ENCODE measurements at places on chromosomes 6 and 20. TPM values are rescaled to one million over a fixed set of nuclear protein-coding genes. Genes with fewer than 3 reads are reported as not detected.

DNA sequence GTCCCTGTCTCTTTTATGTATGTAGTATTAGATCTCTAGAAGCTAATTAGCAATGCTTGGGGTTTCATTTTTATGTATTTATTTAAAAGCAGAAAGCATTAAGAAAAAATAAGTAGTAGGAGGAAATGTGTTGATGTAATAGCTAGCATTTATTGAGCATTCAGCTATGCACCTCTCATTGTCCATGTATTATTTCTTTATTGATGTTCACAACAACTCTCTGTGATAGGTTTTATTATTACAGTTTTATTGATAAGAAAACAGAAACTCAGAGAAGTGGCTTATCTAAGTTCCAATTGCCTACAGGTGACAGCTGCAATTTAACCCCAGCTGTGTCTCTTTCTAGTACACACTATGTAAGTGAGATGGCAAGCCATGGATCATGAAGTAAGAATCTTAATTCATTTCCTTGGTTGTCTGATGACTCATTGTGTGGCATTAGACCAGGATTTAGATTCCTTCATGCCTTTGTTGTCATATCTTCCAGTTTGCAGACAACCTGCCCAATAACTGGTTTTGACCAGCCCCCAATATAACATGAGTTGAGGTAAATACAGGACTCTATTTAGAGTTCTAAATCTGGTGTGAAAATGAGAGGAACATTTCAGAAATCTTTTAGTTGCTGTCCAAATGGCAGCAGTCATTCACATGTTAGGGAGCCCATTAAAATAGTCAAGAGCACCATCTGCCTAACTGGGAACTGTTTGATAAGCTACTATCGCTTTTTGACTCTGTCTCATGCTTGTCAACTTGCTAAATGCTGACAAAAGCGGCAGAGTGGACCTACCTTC lies 170.8 kb upstream of the PHACTR1 start:
- peak; percentile 87 for DNase-seq

- DNase-seq, result peak; percentile 75
Measured at GRCh38 chr6:13453771-13454251, 33.6 kb downstream of the GFOD1 start.

DNA sequence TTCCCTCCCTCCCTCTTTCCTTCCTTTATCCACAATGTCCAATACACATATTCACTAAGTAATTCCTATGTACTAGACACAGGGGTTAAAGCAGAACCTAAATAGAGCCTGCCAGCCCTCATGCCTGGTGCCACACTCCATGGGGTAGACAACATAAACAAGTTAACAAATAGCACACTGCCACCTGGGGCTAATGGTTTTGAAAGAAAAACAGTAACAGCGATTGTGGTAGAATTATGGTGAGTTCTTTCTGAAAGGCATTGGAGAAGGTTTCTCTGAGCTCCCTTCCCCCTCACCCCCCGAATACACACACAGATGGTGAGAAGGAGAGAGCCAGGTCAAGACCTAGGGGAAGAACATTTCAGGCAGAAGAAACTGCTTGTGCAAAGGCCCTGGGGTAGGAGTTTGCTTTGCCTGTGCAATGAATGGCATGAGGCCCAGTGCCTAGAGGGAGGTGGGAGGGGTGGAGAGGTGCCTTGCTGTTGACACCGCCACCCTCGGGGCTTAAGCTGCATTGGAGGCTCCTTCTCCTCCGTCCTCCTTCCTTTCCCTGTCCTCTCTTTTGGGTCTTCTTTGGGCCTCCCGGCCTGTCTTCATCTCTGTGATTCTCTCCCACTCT lies 502.4 kb upstream of the SULF2 start:
- DNase-seq, result no peak

- DNase-seq, result no peak
Measured at GRCh38 chr6:159490298-159490937, 202.6 kb downstream of the SOD2 start.

C6orf118 gene
- total RNA-seq, result not detected

- DNase-seq, result no peak
Measured at GRCh38 chr6:63774961-63775360, 139.4 kb downstream of the PHF3 start.

GRCh38 chr6:149001422-149001821 lies 254.6 kb downstream of the UST start:
- DNase-seq, result no peak

GRCh38 chr6:91611190-91611589 lies 1024.3 kb upstream of the MAP3K7 start:
- DNase-seq, result no peak

PRICKLE4 gene
- 6.9 TPM for total RNA-seq

DNA sequence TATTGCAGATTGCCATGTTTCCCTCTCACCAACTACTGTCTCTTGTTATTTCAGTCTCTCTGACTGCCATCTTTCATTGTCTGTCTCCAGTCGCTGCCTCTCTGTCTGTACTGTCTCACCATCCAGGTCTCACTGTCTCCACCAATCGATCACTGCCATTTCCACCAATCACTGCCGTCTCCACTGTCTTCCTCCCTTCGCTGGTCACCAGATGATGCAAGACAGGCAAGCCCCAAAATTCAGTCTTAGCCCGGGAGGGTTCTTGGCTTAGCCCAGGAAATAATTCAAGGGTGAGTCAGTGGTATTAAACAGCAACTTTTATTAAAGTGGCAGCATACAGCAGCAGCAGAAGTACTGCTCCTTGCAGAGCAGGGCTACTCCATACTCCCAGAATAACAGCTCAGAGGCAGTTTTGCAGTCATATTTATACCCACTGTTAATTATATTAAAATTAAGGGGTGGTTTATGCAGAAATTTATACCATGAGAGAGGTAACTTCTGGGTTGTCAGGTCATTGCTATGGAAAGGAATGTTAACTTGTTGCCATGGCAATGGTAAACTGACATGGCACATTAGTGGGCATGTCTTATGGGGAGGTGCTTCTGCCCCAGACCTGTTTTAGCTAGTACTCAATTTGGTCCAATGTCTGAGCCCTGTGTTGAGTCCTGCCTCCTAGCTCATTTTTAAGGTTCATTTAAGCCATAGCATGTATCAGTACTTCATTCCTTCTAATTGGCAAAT lies 23.0 kb upstream of the ECHDC1 start:
- DNase-seq, result peak; percentile 56

- no peak for DNase-seq
Measured at GRCh38 chr20:38297916-38298674, 5.9 kb upstream of the BPI start.

GTSF1L gene
- total RNA-seq, result not detected

DNA sequence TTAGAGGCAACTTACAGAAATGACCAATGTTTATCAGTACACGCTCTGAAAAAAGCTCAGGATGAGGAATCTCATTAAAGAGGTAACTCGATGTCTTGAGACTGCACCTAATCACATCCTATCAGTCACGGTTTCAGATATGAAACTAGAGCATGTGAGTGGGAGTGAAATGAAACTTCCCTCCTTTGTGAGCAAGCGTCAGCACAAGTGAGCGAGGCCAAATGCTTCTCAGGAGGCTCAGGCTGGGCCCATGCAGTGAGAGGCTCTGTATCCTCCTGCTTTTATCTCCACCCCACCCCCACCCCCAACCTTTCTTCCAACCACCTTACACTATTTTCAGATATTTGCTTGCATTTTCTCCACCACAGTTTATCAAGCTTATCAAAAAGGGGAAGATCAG lies 140.8 kb upstream of the RIMS1 start:
- DNase-seq, result no peak

DNA sequence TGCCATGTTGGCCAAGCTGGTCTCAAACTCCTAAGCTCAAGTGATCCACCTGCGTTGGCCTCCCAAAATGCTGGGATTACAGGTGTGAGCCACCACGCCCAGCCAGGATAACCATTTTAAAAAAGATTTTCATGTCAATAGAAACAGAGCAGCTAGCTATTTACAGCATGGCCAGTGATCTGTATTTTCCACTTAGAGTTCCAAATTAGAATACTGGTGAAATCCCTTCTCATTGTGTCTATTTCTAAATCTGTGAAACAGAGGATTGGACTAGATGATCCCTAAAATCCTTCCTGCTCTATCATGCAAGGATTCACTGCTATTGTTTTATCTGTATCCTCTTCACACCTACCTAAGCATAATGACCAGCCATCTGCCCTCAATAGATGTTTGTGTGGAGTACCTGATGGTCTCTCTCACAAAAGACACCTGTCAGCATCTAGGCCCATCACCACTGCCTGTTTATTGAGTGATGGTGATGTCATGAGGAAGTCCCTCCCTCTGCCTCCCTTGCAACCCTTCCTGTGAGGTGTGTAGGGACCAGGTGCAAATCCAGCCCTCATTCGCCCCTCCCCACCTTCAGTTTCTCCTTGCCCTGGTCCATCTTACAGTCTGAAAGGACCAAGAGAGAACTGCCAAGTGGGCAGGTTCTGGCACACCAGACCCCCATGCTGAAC lies 26.5 kb upstream of the SMIM29 start:
- no peak for DNase-seq

DNA sequence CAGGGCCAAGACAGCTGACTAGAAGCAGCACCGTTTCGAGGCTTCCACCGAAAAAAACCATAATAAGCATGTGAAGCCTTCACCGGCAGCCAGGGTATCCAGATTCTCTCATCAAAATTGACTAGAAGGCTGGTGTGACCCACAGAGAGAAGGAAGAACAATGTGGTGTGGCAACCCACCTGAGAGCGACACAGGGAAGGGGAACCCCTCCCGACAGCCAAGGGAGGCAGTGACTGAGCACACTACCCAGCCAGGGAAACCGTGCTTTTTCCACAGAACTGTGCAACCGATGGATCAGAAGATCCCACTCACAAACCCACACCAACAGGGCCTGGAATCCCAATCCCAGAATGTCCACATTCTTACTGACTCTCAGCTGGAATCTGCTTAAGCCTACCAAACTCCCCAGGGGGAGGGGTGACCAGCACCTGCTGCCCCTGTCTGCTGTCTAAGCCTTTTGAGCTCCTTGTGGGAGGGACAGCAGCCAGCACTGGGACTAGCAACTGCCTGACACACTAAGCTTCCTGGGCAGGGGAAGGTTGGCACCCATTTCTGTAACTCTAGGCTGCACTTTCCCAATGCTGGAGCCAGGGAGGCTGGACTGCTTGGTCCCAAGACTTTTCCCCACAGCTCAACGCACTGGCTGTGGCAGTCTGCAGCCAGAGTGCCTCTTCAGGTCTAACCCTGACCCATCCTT lies 231.9 kb upstream of the FAM83B start:
- DNase-seq, result no peak

- DNase-seq, result no peak
Measured at GRCh38 chr6:37061157-37061804, 55.8 kb downstream of the FGD2 start.

- no peak for DNase-seq
Measured at GRCh38 chr6:37689381-37689780, 8.3 kb downstream of the MDGA1 start.

- DNase-seq, result no peak
Measured at GRCh38 chr6:95804847-95805541, 210.8 kb upstream of the FUT9 start.

GRCh38 chr6:102759415-102759814 lies 1365.9 kb downstream of the GRIK2 start:
- no peak for DNase-seq
